ENCODE measurements at places on chromosomes 5 and 9.

- DNase-seq, result no peak
Measured at GRCh38 chr5:137122075-137122474, 377.1 kb downstream of the SPOCK1 start.

DNA sequence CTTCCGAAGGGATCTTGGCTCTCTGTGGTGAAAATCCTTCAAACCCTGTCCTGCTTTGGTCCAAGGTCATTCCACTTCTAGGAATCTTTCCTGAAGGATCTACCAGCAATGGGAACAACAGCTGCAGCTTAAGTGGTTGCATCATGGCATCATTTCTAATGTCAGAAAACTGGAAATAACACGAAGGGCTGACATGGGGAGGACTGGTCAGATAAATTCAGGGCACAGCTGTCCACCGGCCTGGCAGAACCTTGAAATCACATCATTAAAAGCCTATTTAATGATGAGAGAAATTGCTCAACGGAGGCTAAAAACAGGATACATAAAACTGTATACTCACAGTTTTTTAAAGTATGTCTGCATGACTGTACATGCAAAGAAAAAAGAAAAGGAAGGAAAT, 28.3 kb downstream of the OLFML2A start:
- no peak for DNase-seq

DNA sequence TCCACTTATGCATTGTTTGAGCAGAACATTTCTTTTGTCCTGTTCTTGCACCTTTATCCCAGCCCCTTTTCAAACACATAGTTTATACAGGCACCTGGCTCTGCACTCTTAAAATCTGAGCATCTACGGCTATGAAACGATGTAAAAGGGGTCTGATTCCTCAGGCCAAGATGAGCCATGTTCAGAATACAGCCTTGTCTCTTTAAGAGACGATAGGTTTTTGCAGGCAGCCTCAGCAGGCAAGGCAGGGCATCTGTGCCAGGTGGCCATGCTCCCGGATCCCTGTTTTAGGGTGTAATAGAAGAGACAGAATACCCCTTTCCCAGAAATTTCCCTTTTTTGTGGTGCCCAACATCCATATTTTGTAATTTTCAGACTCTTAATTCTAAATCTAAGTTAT, 89.1 kb upstream of the NFIB start:
- DNase-seq, result no peak

DNA sequence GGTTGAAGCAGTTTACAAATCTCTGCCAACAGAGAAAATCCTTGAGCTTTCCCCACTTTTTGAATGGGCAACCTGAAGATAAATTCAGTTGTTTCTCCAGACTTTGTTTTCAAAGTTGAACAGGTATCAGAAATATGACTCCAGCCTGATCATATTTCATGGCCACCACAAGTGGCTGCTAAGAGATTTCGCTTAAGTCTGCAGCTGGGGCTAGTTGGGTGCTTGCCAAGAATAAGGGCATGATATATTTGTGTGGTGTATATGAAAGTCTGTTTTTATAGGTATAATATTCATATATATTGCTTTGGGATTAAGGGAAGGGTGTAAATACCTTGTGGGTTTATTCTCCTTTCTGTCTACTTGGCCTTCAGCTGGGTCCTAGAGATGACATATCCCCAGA, 168.4 kb upstream of the GDNF start:
- DNase-seq, result no peak

DNA sequence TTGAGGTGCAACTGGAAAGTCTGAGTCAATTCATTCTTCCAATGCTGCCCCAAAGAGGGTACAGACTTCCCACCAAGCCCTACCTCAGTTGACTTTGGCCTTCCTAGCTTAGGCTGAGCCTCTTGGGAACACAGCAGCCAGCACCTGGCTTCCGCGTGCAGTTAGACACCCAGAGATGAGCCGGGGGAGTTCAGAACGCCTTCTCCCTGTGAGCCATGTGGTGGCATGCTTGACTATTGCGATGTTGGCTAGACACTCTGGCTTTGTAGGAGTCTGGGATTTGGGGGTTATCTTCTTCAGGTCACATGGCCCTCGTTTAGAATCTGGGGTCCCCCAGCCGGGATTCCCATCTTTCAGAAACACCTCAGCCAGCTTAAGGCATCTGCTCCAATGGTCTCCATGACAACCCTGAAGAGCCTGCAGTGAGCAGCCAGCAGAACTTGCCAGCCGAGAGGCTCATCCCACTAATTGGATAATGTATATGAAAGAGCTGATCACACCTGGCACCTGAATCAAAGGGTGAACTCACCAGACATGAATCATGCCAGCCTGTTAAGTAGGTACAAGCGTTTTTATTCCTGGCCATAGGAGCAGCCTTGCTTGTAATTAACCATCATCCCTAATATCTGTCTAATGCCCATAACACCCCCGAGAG, 167.5 kb downstream of the SYK start:
- no peak for DNase-seq

GRCh38 chr5:180810959-180811622, 8.5 kb upstream of the MGAT1 start:
- no peak for DNase-seq

GRCh38 chr9:4016789-4017188, 283.1 kb downstream of the GLIS3 start:
- no peak for DNase-seq

- DNase-seq, result no peak
Measured at GRCh38 chr5:37717613-37718431, 122.0 kb downstream of the GDNF start.

DNA sequence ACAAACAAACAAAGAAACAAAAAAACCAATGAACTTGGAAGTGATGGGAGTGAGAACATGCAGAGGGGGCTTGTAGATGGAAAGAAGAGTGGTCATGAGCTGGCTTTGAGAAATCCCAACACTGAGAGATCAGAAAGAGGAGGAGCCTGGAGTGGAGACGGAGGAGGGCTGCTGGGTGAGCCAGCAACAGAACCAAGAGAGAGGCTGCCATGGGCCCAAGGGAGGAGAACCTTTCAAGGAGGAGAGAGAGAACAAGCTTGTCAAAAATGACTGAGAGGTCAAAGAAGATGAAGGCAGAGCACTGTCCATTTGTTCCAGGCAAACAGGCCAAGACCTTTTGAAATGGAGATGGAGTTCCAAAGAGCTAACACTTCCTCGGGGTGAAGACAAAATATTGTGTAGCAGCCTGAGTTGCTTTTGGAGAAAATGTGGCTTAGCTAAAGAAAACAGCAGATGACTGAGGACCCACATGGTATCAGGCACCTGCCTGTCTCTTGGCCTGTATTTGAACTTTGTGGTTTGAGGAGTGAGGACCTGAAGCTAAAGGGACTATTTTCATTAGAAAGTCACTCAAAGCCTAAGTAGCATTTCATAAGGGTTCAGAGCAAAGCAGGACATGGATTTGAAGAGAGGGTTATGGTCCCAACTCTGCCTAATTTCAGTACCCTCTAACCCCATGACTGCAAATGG, 13.1 kb downstream of the NSG2 start:
- no peak for DNase-seq
